ENCODE measurements at places on chromosomes 6 and 20. TPM values are rescaled to one million over a fixed set of nuclear protein-coding genes. Genes with fewer than 3 reads are reported as not detected.

The LRRN4 gene
- total RNA-seq: 227 TPM

The MACROD2 gene
- 6.1 TPM for total RNA-seq

The CD164 gene
- total RNA-seq: 105 TPM

DNA sequence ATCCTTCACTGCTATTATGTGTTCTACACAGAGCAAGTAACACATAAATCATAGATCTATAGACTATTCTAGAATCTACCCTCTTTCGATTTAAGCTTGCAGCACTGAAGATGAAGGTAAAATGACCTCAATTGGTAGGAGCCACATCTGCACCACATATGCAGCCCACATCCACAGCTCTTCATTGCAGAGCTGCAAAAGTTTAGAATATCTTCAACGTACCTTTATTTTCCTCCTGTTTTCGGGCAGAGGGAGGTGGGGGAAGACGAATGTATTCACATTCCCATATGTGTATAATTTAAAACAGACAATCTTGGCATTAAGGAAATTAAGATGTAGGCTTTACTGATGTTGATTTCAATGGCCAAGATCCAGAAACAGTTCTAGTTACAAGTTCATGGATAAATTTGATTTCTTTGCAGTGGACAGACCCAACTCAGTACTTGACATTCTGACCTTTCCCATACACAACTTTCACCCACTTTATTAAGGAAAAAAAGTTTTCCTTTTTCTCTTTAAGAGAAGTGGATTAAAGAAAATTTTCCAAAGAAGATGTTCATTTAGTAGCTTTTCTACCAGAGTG lies 14.0 kb downstream of the EPB41L2 start:
- no peak for DNase-seq

GRCh38 chr6:45959534-45960145 lies 56.0 kb downstream of the CLIC5 start:
- DNase-seq: peak; percentile 69

GRCh38 chr6:28945349-28945748 lies 21.6 kb upstream of the TRIM27 start:
- DNase-seq: no peak

GRCh38 chr6:43286456-43286979 lies 11.5 kb upstream of the SLC22A7 start:
- DNase-seq: no peak

- no peak for DNase-seq
Measured at GRCh38 chr6:160519603-160520042, 144.5 kb downstream of the LPA start.

DNA sequence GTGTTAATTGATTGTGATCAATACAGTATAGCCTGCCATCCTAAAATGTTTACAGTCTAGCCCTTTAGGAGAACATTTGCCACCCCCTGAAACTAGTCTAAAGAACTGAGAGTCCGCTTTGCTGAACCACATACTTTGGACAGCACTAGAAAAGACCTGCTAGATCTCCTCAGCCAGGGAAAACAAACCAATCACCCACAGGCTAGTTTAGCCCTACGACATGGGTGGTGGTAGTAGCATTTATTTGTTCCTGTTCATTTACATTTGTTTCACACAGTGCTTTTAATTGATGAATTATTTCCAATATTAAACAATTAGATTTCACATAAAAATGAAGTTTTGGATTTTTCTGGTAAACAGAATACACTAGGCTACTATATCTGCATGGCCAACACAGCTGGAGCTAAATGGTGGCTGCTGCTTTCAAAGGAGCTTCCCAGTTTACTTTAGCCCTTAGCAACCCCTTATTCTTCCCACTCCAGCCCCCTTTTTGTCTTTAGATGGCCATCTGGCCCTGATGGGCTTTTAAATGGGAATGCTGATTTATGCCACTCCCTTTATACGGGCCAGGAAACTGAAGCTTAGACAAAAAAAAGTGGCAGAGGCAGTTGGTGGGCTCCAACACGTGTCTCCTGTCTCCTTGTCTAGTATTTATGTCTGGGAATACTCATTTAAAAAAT lies 72.4 kb downstream of the ADGRG6 start:
- DNase-seq: no peak
